ENCODE measurements at places on chromosomes 1 and 21.

DNA sequence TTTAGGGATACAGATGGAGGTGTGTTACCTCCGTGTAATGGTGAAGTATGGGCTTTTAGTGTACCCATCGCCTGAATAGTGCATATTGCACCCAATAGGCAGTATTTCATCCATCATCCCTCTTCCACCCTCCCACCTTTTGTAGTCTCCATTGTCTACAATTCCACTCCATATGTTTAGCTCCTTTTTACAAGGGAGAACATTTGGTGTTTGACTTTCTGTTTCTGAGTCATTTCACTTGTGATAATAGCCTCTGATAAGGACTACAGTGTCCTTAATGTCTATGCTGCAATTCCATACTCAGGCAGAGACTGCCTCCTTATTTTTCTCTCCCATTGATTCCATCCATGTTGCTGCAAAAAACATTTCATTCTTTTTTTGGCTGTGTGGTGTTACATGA, 48.7 kb downstream of the OVGP1 start:
- DNase-seq = no peak

DNA sequence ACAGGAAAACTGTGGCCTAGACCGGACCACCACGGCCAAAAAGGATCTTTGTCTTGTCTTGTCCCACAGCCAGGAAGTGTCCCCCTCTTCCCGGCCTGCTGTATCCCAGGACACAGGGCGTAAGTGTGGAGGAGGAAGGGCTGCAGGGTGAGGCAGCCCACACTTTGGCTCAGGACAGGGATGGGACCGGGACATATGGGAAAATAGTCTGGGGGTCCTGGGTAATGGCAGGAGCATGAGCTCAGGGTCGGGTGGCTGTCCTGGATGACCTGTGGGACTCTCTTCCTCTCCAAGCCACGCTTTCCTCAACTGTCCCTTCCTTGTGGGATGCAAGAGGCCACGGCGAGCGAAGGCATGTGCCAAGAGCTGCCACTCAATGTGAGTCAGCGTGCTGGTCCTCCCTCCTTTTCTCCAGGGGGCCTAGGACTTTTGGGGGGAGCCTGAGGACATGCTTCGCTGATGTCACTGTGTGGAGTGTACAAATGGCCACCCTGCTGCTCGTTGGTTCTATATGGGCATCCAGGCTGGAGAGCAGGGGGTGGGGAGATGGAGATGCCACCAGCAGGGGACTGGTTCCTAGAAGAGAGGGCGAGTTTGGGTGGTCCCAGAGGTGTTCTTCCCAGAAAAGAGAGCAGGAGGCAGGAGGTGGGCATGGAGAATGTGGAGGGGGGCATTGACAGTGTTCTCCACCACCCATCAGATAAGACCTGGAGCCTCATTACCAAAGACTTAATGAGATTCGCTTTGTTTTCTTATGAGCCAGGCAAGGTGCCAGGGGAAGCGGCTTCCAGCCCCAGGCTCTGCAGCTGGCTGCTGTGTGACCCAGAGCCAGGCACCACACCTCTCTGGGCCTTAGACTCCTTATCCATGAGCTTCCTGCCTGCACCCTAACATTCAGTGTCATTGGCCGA, 11.5 kb upstream of the PADI1 start:
- no peak for DNase-seq

GRCh38 chr1:36864182-36864822, 170.0 kb downstream of the GRIK3 start:
- DNase-seq = peak; percentile 45

DNA sequence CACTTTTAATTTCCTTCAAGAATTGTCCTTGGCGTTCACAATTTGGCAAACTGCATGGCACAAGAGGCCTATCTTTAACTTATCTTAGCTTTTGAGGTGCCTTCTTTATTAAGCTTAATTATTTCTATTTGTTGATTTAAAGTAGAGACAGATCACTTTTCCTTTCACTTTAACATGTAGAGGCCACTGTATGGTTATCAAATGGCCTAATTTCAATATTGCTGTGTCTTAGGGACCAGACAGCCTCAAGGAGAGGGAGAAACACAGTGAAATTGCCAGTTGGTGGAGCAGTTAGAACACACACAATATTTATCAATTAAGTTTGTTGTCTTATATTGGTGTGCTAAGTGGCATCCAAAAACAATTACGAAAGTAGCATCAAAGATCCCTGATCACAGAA, 1013.9 kb downstream of the KCNT2 start:
- no peak for DNase-seq

DNA sequence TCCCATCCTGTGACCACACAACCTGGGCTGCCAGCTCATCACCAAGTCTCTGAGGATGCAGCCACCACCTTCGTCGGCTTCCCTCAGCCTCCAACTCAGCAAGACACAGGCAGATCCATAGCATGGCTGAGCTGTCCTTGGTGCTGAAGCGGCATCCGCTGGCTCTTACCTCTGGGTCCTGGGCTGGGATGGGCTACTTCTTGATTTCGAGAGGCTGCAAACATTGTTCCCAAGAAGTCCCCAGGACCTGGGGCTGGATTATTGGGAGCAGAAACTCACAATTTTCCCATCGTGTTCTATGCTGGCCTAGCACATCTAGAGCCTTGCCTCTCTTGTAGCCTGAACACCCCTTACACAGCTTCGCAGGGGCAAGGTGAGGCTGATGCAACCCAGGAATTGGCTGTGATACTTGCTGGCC, 24.9 kb upstream of the C1QA start:
- peak; percentile 32 for DNase-seq

GRCh38 chr1:71542155-71542554, 461.3 kb upstream of the ZRANB2 start:
- no peak for DNase-seq

- no peak for DNase-seq
Observed at GRCh38 chr21:17554679-17555465, 42.0 kb downstream of the CXADR start.

DNA sequence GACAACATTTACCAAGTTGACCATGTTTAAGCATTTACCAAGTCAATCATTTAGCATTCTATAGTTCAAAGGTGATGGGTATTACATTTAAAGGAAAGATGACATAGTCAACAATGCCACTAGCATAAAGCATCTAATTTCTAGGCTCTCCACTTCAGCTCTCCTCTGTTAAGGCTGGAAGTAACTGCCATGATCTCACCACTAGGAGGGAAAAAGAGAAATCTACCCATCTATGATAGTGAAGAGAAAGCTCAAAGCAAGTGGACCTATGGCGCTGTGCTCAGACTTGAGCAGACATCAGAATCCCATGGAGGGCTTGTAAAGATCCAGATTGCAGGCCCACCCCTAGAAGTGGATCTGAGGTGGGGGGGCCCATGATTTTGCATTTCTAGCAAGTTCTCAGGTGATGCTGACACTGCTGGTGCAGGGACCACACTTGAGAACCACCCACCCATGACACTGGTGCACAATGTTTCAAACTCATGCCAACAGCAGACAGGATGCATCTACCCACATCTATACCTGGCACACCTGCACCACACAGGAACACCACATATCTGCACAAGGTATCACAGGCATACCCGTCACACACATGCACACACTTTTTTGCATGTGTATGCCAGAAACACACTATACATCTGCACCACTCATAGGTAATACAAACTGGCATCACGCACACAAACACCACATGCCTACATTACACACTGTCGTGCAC, 392.9 kb upstream of the RUNX1 start:
- peak; percentile 16 for DNase-seq

- DNase-seq = no peak
Observed at GRCh38 chr1:118184739-118185083, 317 bp downstream of the SPAG17 start.

- no peak for DNase-seq
Observed at GRCh38 chr1:31755197-31755611, 8.9 kb downstream of the ADGRB2 start.

DNA sequence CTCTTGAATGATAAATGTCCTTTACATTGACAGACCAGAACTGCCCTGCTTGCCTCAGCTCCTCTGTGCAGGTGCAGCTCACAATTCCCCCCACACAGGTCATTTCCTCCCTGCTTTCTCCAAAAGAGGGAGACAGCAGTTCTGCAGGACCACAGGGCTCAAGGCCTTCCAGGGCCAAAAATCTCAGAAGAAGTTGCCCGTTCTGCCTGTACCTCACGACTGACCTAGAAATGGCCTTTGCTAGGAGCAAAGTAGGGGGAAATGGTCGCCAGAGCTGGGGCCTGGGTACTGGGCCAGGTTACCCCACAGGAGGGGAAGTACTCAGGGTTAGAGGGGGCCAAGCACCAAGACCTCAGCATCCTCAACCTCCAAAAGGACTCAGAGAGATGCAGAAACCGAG, 11.1 kb downstream of the RNU1-2 start:
- no peak for DNase-seq

- DNase-seq = no peak
Observed at GRCh38 chr1:154352581-154353459, 27.5 kb downstream of the ATP8B2 start.
